ENCODE measurements at places on chromosomes 1 and 21. TPM values are rescaled to one million over a fixed set of nuclear protein-coding genes. Genes with fewer than 3 reads are reported as not detected.
A peak's percentile ranks its signal among the peaks of the same experiment; 100 is the strongest.

CYP4B1 gene
- total RNA-seq = 3.1 TPM

LDLRAD1 gene
- 1.6 TPM for total RNA-seq

DNA sequence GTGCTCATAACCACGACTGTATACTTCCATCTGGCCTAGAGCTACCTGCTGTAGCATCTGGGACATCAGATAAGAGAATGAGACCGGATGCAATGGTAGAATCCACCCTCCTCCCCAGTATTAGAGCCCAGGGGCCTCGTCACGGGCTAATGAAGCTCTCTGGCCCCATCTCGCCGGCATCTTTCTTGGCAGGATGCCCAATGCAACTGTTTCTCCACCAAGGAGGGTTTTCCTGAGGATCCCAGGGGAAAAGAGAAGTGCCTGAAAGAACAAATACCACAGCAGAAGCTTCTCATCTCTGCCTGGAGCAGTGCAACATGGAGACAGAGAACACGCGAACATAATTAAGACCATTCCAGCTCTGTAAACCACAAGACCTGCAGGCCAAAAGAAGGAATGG is 80.0 kb downstream of the VWA5B1 start:
- no peak for DNase-seq

GRCh38 chr1:228488125-228488817 is 1.1 kb downstream of the RNF187 start:
- no peak for DNase-seq

DNA sequence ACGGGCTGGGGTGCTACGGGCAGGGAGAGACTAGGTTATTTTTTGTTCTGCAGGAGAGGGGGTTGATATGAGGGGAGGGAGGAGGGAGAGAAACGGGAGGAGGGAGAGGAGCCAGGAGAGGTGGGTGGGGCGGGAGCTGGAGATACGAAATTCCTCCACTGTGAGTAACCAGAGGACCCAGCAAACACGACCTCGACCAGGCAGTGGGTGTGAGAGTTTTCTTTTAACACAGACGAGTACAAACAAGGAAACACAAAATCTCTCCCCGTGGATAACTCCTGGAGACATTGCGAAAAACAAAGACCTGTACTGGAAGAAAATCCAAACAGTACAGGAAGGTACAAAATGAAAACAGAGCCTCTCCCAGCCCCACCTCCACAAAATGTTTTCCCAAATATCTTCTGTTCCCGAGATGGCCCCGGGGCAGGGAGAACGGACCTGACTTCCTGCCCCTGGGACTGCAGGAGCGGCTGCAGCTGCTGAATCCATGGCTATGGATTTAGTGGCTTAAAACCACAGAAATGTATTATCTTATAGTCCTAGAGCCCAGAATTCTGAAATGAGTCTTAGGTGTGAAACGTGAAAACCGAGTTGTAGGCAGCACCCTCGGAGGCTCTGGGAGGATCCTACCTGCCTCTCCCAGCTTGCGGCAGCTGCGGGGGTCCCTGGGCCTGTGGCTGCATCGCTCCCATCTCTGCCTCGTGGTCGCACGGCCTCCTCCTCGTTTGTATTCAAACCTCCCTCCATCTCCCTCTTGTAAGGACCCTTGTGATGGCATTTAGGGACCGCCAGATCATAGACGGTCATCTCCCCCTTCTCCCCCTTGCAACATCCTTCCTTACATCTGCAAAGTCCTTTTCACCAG is 82.2 kb downstream of the RIPK4 start:
- DNase-seq = peak; percentile 92

DNA sequence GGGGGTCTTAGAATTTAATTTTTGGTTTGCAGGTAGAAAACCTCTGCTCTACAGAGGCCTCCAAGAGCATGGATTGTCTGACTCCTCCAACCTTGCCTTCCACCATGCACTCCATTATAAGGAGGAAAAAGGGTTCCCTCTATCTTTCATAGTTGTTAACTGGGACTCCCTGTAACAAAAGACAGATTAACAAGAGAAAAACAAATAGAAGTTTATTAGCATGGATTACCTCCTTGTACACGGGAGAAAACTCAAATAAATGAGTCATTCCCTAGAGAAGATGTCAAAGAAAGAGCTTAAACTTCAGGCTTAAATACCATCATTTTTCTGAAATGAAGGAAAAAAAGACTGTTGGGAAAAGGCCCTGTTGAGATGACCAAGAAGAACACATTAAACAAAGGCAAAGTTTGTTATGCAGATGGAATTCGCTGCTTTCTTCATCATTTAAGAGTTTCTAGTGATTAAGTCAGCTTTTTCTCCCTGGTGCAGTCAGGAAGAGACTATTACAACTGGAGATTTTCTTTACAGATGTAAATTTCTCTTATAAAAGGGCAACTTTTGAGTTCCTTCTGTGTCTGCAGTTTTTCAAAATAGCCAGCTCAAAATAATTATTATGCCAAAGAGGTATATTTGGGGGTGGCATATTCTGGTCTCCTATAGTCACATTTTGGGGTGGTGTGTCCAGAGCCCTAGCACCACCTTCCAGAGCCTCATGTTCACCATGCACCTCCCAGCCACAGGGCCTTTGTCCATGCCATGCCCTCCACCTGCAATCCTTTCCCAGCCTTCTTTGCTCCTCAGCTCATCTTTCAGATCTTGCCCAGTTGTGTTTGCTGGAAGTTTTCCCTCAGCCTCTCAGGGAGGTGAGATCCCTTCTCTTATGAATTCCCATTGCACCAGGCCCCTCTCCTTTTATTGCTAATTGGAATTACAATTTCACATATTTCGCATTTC is 63.1 kb upstream of the KLHDC7A start:
- DNase-seq = peak; percentile 34

DNA sequence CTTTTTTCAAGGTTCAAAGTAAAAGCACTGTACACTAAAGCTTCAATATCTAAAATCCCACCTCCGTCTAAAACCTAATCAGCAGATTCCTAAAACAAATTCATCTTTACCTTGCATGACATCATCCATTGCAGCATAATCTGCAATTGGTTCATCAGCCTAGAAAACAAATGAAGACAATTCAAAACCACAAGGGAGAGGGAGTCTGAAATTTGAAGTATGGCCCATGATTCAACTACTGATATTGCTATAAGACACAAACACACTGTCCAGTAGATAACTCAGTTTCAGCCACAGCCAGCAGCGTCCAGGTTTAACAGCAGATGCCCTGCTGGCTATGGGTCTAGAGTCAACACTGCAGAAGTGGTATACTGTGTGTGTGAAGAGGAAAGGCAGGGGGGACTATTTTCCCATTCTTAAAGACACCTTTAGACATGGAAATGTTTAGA is 17.9 kb upstream of the RAP1GAP start:
- DNase-seq = no peak

DNA sequence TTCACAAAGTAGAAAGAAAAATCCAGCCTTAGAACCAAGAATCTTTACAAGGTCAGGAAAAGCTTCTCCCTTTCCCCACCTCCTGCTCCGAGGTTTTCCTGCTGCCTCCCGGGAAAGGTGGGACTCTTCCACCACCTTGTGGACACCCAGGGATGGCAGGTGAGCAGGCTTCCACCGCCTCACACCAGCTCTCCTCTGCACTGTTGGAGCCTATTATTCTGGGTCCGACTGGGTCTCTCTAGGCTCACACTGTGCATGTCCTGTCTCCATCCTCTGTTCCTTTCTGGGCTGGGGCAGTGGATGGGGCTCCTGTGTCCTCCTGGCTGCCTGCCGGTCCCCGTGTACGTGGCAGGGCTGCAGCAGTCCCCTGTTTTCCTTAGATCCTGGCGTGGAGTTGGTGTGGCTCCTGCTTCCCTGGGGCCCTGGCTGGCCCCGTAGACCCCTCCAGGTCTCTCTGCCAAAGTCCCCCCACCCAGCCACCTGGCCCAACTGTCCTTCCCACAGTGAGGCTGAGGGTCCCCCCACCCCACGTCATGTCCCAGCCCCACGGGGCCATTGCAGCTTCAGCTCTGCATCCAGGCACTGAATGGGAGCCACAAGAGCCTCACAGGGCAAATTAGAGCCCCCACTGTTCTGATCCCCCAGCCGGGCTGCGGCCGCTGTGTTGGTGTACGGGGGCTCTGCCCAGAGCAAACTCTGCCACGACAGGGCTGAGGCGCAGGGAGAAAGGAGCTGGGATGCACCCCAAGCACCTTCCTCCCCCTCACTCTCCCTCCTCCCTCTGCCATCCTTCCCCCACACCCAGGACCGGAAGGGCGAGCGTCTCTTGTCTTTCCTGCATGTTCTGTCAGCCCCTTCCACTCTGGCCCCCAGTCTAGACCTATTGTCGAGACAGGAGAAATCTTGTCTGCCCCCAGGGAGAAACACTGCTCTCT is 3.3 kb upstream of the SLC45A1 start:
- peak; percentile 82 for DNase-seq

GRCh38 chr1:67683766-67684525 is 1.1 kb upstream of the GADD45A start:
- peak; percentile 61 for DNase-seq

DNA sequence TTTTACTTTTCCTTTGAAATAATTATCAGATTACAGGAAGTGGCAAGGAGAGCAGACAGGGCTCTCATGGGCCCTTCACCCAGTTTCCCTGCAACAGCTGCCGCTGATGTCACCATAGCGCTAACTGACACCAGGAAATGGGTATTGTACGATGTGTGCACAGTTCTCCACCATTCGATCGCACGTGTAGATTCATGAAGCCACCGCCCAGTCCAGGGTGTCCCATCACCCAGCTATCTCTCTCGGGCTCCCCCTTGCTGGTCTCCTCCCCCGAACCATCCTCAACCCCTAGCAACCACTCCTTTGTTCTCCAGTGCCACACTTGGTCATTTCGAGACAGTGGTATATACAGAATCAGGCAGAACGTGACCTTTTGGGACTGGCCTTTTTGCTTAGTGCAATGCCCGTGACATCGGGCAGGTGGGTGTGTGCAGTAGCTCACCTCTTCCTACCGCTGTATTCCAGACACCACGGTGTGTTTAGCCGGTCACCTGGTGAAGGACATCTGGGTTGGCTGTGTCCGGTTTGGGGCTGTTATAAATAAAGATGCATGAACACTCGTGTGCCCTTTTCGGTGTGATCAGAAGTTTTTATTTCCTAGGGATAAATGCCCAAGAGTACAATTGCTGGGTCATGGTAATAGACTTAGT is 118.4 kb downstream of the CRYAA start:
- peak; percentile 67 for DNase-seq

- peak; percentile 53 for DNase-seq
These were observed 66.6 kb downstream of the FAM163A start for GRCh38 chr1:179809506-179810366.

- DNase-seq = no peak
These were observed 11.9 kb downstream of the EXTL2 start for GRCh38 chr1:100882698-100883097.

DNA sequence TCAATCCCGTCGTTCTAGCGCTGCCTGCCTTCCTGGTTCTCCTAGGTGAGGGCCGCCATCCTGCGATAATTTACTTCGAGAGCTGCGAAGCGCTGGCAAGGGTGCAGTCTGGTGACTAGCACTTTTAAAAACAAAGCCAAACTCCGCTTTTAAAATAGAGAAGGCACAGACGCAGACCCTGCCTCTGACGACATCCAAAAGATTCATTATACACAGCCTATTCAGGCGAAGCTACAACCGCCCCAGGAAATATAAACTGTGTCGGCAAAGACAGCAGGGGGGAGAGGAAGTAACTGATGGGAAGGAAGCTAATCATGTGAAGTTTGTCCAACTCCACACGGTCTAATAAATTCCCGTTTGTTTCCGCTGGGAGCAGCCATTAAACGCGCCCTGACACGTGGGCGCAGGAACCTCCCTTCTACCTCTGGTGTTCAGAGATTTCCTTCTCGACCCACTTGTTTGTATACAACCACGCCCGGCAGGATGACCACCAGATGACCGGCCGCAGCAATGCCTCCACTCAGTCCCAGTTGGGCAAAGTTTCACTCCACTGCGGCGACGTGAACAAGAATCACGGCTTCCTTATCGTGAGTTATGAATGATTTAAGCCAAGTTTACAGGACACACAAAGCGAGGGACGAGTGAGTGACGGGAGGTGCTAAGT is 1.3 kb downstream of the GNG12 start:
- DNase-seq = peak; percentile 59

DNA sequence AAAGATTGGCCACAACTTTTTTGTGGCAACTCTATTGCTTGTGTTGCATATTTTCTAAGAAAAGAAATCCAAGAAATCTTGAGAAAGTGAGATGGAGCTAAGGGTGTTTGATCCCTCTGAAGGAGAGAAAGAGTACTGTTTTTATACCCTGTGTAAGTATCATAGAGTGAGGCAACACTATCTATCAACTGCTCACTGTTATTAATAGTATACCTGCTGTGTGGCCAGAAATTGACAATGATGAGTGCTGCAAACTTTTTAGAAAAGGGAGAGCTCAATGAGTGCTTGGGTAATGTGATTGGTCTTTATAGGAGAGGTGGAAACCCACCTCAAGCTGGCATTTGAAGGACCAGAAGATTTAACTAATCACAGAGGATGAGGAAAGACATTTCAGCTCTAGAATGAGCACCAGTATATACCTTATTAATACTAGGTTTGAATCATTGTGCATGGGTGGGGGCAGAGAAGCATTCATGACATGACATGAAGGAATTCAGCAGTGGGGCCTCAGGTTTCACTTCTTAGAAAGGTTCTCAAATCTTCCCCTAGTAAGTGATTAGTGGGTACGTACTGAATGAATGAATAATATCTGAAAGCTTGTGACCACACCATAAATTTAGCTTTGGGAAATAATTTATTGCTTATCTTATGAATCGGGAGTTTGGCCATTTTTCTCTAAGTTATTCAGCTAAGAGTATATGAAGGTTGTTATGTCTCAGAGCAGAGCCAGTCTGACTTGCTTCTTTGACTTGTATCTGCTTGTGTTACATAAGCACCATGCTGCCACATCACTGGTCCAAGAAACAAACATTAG is 169.2 kb upstream of the SGIP1 start:
- no peak for DNase-seq

DNA sequence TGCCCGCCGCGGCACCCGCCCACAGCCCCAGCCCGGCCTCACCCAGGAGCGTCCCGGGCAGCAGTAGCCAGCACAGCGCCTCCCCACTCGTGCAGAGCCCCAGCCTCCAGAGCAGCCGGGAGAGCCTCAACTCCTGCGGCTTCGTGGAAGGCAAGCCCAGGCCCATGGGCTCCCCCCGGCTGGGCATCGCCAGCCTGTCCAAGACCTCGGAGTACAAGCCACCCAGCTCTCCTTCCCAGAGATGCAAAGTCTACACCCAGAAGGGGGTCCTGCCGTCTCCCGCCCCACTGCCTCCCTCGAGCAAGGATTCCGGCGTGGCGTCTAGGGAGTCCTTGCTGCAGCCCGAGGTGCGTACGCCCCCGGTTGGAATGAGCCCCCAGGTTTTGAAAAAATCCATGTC is 531.2 kb downstream of the KIF26B start:
- DNase-seq = no peak

- DNase-seq = no peak
These were observed 160.6 kb upstream of the EDN2 start for GRCh38 chr1:41645062-41645461.

DNA sequence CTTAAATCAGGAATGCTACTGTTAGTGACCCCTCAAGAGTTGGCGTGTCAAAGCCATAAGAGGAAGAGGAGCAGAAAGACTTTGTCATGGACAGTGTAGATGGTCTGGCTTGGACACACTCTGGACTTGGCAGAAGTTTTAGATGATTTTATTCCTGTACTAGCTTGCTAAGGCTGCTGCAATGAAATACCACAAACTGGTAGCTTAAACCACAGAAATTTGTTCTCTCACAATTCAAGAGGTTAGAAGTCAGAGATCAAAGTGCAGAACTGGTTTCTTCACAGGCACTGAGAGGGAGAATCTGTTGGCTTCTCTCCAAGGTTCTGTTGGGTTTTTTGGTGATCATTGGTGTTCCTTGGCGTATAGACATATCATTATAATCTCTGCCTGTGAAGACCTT is 869.8 kb upstream of the B3GALT2 start:
- no peak for DNase-seq
